GM12892 (cell line): ENCODE measurements at places on chromosomes 6 and 20.

- no peak for DNase-seq
Measured at GRCh38 chr20:2460752-2461424, 9.7 kb downstream of the SNRPB start.

DNA sequence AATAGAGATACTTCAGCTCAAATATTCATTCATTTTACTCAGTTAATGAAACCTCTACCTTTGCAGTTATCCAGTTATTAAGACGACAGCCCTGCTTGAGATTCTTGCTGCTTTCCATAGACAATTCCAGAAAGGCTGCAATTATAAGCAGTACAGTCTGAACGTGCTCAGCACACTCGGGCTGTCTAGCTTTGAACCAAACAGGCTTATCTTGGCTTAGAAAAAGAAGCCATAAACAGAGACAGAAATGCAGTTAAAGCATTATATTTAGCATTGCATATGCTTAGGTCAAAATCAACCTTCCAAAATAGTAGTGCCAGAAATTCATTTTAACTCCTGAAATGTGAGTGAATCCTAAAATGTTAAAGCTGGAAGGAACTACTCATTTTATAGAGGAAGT lies 204.1 kb upstream of the KCNQ5 start:
- DNase-seq = no peak

DNA sequence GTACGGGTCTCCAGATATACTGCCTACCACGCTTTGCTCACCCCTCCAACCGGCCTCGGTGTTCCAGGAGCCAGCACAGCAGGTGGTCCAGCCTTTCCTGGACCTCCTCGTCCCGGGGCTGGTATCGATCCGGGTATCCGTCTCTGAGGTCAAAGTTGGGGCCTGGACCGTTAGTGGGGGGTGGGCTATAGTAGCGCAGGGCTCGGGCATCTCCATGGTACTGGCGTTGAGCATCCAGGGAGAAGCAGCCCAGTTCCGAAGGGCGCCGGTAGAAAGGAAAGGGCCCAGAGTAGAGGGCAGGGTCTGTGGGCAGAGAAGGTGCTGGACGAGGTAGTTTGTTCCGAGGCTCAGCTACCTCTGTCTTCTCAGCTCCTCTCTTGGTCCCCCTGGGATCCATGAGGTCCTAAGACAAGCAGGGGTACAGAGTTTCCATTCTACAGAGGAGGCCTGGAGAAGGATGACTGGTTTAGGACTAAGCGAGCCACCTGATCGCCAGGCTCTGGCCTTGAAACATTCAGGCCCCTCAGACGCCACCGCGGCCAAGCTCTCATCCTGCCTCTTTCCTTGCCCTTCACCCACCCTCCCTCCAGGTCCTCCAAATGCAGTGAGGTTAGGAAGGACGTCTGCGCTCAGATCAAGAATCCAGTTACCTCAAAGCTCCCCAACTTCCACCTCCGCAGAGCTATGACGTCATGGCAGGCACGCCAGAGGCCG lies 502 bp downstream of the DXO start:
- peak; percentile 29 for DNase-seq

DNA sequence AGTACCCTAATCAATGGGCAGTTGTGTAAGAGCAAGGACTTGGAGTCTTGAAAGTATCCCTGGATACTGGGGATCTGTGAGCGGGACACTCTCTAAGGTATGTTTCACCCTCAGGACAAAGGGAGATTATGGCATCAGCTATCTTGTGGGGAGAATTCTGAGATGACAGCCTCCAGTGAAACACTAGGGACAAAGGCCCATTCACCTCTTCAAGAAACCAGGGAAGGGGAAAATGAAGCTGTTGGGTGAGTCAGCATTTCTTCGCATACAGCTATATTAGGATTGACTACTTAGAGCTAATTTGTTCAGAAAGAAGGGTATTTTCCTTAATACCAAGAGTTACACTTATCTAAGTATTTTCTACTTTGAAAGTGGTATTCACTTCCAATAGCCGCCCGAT lies 35.9 kb downstream of the OPN5 start:
- DNase-seq = no peak

DNA sequence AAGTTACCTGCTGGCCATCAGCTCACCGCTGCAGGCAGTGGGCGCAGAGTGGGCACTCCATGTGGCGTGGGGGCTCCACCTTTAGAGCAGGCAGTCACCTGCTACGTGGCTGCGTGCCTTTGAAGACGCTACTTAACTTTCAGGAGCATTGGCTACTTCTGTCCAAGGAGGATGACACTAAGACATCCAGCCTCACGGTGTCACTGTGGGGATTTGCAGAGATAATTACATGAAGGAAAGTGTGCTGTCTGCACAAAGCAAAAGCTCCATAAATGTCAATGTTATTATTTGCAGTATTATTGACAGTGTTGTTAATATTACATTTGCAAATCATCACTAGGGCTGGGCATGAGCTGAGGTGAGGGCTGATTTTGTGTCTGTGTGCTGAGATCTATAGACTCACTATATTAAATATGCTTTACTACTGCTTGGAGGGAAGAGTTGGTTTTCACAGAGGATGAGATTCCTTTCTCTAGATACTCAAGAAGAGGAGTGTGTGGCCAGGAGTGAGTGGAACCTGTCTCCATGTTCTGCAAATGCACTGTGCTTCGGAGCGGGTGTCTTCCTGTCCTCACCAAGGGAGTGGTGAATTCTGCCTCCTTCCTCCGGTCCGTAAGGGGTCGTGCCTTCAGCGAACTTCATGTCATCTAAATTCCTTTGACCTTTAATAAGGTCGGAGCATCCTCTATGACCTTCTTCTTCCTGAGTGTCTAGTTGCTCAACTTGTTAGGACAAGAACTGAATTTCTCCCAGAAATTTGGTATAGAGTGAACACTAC lies 165.8 kb upstream of the SYNDIG1 start:
- no peak for DNase-seq
